Fibroblast of mammary gland (primary cell): ENCODE measurements at places on chromosomes 3 and 15.
A peak's percentile ranks its signal among the peaks of the same experiment; 100 is the strongest.

DNA sequence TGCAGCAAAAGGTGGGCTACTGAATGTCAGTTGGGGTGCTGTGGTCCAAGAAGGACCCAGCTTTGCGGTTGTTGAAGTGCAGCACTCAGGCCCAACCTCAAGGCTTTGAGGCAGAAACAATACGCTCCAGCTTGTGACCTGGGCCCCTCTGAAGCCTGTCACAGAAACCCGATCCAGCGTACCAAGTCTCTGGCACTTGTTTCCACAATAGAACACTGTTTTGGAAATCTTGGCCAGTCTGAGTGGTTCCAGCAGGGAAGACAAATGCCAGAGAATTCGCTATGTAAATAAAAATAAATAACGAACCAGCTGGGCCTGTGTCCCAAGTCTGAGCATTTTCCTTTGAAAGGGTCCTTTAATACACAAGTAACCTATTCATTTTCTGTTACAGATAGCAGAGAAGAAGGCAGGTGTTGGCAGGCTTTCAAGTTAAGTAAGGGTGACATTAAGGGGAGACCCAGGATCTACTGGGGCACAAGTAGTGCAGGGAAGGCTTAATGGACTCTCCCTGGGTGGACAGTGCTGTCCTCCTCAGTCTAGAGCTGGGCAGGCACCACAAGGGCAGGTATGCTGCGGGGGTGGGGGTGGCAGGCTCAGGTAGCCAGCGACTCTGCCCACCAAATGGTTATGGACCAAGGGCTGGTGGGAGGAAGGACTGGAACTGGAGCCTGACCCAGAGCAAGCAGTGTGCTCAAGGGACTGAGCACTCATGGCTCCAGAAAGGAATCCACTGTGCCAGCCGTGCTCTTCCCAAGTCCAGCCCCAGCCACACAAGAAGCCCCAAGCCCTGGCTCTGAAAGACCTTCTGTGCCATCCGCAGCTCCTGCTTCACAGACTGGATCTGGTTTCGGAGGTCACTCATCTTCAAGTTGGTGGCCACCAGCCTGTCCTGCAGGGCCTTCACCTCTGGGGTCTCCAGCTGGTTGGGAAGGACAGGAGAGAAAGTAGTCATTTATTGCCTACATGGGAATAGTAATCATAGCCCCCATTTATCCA is 26.3 kb downstream of the CCDC13 start:
- no peak for DNase-seq

- DNase-seq = no peak
These were observed 353.7 kb upstream of the SEMA6D start for GRCh38 chr15:47363653-47364052.

DNA sequence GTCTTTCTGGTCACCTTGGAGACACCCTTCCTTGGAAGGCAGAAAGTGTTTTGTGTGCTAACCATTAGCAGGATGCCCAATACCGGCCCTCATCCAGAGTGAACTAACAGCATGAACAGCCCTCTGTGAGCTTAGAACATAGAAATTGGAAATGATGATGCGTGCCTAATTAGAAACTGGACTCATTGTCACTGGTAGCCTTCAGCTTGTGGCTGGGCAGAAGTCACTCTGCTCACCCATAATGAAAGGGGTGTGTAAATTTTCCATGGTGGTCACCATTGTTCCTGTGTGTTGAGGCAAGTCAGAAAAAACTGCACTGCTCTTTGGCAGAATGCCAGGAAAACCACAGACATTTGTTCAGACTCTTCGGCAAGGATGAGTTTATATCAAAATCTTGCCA is 74.7 kb upstream of the CNTN4 start:
- DNase-seq = no peak

- DNase-seq = peak; percentile 77
These were observed 40.8 kb upstream of the LRTM1 start for GRCh38 chr3:54968546-54969172.

- no peak for DNase-seq
These were observed 242.2 kb downstream of the SLCO3A1 start for GRCh38 chr15:92095693-92096092.

GRCh38 chr15:66408254-66408653 is 21.5 kb downstream of the MAP2K1 start:
- DNase-seq = no peak

DNA sequence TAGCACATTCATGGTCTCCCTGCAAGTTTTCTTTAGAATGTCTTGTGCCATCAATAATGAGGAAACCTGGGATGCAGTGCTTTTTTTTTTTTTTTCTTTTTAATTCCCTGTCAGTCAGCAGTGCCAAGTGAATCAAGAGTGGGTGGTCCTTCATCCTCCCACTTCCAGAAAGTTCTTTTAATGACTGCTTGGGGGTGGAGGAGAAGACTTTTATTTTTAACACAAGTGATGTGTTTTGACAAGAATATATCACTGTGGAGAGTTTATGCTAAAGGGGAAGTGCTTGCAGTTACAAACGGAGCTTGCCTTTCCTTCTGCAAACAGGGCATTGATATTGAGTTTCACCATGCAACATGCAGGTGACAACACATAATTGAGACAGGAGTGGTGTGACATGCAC is 69.7 kb downstream of the CACNA2D3 start:
- DNase-seq = no peak

DNA sequence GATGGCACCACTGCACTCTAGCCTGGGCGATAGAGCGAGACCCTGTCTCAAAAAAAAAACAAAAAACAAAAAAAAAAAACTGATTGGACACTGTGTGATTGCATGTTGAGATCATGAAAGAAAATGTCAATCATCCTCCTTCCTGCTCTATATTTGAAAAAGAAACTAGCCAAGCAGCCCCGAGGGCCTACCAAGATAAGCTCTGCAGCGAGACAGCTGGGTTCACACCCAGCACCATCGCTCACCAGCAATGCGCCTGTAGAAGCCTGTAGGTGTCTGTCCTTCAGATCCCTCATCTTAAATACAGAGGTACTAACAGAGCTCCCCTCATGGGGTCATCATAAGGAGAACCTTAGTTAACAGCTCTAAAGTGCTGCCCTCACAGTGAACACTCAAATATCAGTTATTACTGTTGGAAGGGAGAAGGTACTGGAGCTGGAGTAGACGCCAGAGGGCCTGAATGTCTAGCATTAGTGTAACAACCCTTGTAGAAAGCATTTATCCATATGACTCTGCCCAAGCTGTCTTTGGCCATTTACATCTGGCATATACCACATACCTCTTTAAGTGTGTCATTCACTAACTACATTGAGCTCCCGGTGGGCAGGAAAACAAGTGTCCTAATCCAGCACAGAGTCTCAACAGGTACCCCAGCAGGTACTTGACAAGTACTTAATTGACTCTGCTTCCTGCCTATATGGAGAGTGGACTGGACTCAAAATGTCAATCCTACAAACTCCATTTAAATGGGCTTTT is 22.9 kb downstream of the MYLK start:
- no peak for DNase-seq

GRCh38 chr15:71357321-71357732 is 242.1 kb downstream of the THSD4 start:
- DNase-seq = no peak

DNA sequence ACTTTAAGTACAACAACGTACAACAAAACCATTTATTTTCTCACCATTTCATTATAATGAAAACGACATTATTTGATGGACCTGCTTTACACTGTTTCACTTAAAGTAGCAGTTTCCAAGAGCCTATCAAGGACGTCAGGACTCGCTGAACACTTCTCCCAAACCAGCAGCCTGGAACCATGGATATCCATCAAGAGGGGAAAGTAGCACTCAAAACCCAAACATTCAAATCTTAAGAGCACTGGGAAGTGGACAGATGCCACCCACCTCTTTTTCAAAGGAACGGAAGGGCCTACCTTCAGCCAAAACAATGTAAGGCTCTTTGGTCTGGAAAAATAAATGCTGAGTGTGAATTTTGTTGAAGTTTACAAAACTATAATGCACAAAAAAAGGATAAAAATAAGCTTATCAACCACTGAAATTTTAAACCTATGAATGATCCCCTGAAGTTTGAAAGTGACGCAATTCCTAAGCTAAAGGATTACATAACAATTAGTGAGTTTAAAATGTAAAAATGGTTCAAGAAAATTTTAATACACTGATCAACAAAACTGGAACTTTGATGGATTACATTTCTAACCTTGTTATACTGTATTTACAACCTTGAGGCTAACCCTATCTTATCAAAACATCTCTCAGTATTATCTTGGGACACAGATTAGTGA is 4.6 kb downstream of the PIK3R4 start:
- DNase-seq = no peak

GRCh38 chr3:149377408-149378364 is at the start of gene TM4SF1:
Gene TM4SF1, minus strand, starts transcription at chr3:149377649. Its CDS starts 102 bp downstream, at chr3:149377547.
- peak; percentile 95 for DNase-seq

DNA sequence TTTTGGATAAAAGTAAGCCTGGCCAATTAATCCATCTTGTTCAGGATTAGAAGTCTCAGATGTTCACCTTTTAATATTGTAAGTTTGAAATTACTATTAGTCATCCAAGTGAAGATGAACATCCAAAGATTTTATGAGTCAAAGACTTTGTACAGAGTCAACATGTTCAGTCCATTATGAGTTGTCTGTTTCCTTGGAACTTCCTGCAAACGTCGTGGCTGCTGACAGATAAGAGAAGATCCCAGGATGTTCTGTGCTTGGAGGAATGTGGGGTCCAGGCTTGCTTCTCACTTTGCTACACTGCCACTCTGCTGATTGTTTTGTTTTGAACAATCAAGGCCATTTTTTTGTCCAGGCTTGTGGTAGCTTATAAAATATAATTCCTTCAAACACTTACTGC is 74.3 kb upstream of the SLCO2A1 start:
- peak; percentile 27 for DNase-seq

GRCh38 chr3:42159147-42159546 is 68.0 kb downstream of the TRAK1 start:
- DNase-seq = no peak

- peak; percentile 86 for DNase-seq
These were observed 5.7 kb downstream of the VGLL4 start for GRCh38 chr3:11637901-11638458.

- no peak for DNase-seq
These were observed 44.7 kb downstream of the CADM2 start for GRCh38 chr3:85003479-85003878.

DNA sequence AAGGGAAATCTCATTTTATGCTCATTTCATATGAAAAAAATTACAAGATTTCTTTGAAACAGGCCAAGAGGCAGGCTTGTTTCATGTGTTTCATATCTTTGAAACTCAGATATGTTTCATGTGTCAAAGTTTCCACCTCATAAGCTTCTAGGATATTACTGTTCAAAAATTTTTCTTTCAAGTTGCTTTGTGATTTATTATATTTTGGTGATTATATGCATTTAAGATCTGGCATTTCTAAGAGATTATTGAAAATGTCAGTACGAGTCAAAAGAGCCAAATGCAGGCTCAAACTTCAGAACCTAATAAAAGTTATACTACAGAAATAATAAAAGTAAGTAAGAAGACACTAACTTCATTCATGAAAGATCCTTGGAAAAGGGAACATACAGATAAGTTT is 590.1 kb downstream of the UNC13C start:
- no peak for DNase-seq

GRCh38 chr3:46127503-46127902 is 80.6 kb downstream of the CCR1 start:
- DNase-seq = peak; percentile 83

DNA sequence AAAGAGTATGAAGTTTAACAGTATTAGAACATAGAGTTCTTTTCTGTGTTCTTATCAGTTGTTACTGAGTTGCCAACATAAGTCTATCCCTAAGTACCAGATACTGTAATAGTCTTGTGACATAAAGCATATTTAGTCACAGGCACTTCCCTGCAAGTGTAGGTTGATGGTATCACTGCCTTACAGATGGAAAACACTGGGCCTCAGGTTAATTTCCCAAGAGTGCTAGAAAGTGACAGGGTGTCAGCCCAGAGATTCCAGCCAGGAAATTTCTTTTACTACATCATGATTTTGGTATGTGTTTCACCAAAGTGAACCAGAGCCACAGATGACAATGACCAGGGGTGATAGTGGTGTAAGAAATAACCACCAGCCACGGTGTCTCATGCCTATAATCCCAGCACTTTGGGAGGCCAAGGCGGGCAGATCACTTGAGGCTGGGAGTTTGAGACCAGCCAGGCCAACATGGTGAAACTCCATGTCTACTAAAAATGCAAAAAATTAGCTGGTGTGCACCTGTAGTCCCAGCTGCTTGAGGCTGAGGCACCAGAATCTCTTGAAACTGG is 3.2 kb downstream of the EIF1B start:
- DNase-seq = peak; percentile 29

DNA sequence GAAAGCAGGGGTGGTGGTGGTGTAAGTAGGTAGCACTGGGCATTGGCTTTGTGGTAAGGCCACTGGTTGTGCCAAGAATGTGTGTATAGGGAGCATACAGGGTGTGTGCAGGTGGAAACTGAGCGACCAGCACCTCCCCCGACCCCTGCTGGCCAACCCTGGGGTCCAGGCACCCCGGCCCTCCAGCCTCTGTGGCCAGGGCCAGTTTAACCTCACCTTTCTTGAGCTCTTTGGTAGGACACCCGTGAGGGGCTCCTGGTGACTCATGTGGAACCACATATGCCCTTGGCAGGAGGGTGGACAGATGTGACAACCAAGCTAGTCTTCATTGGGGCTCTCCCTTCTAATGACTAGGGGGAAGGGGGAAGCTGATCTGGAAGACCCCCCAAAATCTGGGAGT is 19.5 kb downstream of the SHF start:
- no peak for DNase-seq

- peak; percentile 79 for DNase-seq
These were observed 18.8 kb upstream of the SSUH2 start for GRCh38 chr3:8663177-8664061.

GRCh38 chr3:42659451-42660130 is 6.1 kb downstream of the ZBTB47 start:
- DNase-seq = no peak

DNA sequence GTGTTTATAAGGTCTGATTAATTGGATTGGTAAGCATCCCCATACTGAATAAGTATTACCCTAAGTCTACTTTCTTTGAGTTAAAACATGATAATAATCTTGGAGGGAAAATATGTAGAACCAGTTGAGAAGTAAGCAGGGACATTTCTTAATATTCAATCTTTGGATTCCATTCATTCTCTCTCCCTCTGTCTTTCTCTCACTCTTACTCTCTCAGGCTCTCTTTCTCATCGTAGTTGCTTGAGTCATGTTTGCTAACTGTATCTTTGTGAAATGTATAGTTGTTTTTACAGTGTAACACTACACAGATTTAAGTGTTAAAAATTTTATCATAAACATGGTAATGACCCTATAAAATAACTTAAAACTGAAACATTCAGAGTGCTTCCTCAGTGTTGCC is 163.8 kb downstream of the RSRC1 start:
- DNase-seq = no peak

DNA sequence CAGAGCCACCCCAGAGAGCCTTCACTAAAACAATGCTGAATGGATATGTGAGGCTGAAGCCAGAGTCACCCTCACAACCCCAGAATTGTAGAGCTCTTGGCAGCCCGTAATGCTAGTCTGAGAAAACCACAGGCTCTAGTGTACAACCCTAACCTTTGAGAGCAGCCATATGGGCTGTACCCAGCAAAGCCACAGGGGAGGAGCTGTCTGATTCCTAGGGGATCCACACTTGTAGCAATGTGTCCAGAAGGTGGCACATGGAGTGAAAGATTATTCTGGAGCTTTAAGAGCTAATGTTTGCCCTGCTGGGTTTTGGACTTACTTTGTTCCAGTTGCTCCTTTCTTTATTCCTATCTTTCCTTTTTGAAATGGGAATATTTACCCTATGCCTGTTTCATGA is 626.8 kb downstream of the GRM7 start:
- no peak for DNase-seq
